ENCODE measurements at places on chromosomes 1 and 21. TPM values are rescaled to one million over a fixed set of nuclear protein-coding genes. Genes with fewer than 3 reads are reported as not detected.

The ACOT11 gene
- total RNA-seq, result 33.9 TPM

The SLC45A1 gene
- 0.38 TPM for total RNA-seq

The TAS1R2 gene
- not detected for total RNA-seq

The ENTREP3 gene
- 11.9 TPM for total RNA-seq

The GPR3 gene
- 0.38 TPM for total RNA-seq

The C1orf53 gene
- 3.4 TPM for total RNA-seq

The PLA2G2E gene
- total RNA-seq, result not detected

The DDAH1 gene
- total RNA-seq, result 6.1 TPM

The SYT6 gene
- total RNA-seq, result not detected

The LIN28A gene
- total RNA-seq, result not detected

The PLA2G2D gene
- not detected for total RNA-seq

The C1orf116 gene
- 82.0 TPM for total RNA-seq

The LMX1A gene
- total RNA-seq, result 0.38 TPM

The ANKRD35 gene
- 22.4 TPM for total RNA-seq

The MKNK1 gene
- 33.6 TPM for total RNA-seq

The TENT5C gene
- total RNA-seq, result 0.27 TPM

Data from esophagus squamous epithelium (tissue), 5 donors.